ENCODE measurements at places on chromosomes 13 and 19.

GRCh38 chr19:35879770-35880317 is 11.5 kb downstream of the APLP1 start:
- peak; percentile 96 for DNase-seq

DNA sequence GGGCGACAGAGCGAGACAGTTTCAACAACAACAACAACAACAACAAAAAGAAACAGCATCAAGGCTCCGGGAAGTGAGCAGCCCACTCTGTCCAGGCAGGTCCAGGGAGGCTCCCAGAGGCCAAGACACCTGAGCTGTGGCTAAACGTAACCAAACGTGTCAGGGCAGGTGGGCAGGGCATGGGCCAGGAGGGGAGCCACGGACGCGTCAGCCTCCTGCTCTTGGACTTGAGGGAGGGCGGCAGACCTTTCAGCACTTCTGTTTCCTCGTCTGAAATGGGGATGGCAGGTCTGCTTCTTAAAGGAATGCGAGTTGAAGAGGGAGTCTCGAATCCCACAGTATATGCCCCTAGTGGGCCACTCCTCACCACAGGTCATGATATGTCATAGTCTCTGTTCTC is 53.8 kb downstream of the MYO9B start:
- DNase-seq: no peak

DNA sequence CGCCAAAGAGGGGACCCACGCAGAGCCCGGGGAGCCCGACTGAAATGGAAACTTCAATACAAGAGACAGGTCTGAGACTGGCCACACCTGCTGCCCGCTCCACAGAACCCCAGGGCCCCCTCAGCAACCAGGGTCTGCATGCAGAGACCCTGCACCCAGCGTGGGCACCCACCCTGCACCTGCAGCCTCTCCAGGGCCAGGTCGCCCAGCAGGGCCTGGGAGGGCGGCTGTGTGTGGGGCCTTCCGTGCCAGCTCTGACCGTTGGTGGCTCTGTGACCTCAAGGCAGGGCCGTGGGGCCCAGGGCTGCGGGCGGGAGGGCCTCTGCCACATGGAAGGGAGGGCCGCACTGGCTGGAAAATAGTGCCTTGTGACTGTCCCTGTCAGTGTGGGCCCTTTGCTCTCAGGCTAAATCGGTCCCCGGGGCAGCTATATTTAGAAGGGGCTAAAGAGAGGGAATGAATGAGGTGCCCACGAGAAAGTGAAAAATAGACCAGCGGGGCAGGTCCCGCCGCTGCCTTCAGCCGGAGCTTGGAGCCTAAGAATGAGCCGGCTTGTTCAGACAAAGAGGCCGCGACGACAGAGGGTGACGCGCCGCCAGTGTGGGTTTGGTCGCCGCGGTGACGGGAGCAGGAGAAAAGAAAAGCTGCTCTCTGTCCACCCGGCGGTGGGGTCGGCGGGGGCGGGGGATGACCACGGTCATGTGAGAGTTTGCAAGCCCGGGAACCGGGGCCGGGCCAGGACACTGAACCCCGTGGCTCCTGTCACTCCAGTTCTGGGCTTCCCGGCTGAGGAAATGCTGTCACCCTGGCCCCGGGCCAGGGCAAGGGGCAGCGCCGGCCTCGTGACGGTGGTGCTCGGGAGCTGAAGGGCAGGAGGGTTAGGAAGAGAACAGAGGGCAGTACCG is 70.5 kb downstream of the GADD45B start:
- DNase-seq: peak; percentile 92

DNA sequence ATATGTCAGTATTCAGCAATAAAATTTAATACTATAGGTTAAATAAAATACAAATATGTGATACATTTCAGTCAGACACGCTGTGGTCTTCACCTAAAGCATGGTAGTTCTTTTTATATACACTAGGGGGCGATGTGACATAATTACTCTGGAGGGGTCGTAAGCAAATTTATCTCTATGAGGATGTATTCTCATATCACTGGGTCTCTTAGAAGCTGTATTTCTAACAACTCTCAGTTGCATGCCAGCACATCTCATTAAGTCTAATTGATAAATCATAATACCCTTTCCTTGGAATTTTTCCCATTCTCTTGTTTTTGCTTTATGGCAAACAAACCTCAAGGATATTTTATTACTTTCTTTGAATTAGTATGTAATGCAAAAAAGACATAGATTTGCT is 3.9 kb upstream of the PCDH17 start:
- no peak for DNase-seq

DNA sequence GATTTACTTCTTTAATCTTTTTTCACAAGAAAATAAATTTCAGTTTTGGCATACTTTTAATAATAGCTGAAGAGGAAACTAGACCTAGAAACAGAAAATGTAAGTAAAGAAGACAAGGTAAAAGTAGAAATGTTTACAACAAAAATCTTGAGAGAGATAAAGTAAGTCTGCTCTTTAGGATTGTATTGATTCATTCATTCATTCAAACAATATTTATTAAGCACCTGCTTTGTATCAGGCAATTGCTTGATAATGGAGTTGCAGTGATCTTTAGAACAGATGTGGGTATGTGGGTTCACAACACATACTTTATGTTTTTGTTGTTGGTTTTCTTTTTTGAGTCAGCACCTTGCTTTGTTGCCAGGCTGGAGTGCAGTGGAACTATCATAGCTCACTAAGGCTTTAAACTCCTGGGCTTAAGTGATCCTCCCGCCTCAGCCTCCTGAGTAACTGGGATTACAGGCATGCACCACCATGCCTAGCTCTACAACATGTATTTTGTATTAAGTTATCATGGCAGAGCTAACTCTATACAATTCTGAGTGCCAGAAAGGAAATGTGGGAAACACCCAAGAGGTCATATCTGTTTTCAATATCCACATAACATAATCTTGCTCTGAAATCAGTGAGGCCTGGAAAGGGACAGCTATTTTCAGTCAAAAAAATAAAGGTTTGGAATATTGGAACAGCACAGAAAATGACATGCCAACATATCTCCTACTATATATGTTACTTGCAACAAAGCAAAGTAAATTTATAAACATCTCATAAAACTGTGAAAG is 8.8 kb upstream of the SPART start:
- DNase-seq: no peak

- peak; percentile 83 for DNase-seq
Observed at GRCh38 chr19:49677901-49678674, 1.0 kb downstream of the PRMT1 start.

- DNase-seq: peak; percentile 66
Observed at GRCh38 chr19:1172353-1173158, 1.5 kb downstream of the SBNO2 start.

- DNase-seq: no peak
Observed at GRCh38 chr13:59368693-59369092, 795.0 kb downstream of the DIAPH3 start.

DNA sequence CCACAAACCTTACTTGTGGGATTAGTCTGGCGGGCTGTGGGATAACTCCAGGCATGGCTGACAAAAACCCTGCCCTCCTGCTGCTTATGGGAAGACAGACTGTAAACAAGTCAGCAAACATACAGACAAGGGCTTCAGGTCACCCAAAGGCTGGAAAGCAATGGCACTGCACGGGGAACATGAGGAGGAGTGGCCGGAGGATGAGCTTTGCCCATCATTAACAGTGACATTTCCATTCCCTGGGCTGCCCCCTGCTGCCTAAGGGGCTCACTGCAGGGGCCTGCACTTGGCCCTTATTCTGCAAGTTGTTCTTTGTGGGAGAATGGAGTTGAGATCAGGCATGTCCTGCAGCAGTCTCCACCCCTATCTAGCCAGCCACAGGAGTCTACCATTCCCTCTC is 91.3 kb downstream of the UQCRFS1 start:
- DNase-seq: peak; percentile 32

- no peak for DNase-seq
Observed at GRCh38 chr13:80814541-80814940, 473.6 kb upstream of the SPRY2 start.

- DNase-seq: no peak
Observed at GRCh38 chr13:49776871-49777270, 15.6 kb downstream of the KPNA3 start.

DNA sequence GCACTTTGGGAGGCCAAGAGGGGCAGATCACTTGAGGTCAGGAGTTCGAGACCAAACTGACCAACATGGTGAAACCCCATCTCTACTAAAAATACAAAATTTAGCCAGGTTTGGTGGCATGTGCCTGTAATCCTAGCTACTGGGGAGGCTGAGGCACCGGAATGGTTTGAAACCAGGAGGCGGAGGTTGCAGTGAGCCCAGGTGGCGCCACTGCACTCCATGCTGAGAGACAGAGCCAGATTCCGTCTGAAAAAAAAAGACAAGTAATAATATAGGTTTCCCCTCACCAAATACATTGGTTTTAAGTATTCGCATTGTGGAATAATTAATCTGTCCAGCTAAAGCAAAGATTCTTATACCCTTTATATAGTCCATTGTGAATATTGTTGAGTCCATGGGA is 1544.6 kb downstream of the OLFM4 start:
- no peak for DNase-seq

DNA sequence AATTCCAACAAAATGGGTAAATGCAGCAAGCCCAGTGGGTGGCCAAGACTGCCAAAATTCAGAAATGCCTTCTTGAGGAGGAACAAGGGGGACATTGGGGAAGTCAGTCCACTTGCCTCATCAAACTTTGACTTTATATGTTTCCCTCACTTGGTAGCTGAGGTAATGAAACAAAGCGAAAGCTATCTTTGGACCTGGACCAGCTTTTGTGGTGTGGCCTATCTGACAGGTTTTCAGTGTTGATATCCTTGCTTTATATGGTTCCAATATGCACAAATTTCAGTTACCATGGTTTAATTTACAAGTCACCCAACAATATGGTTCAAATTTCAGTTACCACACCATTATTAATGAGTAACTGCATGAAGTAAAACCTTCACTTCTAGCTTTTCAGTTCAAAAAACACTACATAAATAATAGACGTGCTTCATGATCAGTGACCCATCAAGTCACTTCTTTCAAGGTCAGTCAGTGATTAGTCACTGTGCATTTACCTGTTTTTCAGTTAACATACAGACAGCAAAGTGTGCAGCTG is 17.7 kb upstream of the POU4F1 start:
- DNase-seq: no peak

DNA sequence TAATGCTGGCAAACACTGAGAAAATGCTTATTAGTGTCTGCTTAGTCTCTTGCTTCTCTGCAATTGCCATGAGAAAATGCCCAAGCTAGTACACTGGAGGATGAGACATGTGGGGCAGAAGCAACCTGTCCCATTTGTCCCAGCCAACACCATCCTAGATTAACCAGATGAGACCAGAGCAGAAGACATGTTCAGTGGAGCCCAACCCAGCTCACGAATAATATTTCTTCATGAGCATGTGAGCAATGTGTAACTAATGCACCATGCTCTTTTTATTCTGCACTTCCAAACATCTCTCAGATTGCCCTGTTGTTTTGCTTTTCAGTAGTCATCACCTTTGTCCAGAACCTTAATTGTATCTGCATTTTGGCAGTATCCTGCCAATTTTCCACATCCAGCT is 21.4 kb downstream of the KL start:
- DNase-seq: no peak
